ENCODE measurements at places on chromosomes 6 and 20.

GRCh38 chr6:158810155-158811095, 8.7 kb downstream of the EZR start:
- no peak for DNase-seq

- DNase-seq = no peak
Measured at GRCh38 chr6:100426744-100427338, 37.9 kb downstream of the SIM1 start.

- no peak for DNase-seq
Measured at GRCh38 chr6:15461127-15461944, 201.5 kb downstream of the DTNBP1 start.

DNA sequence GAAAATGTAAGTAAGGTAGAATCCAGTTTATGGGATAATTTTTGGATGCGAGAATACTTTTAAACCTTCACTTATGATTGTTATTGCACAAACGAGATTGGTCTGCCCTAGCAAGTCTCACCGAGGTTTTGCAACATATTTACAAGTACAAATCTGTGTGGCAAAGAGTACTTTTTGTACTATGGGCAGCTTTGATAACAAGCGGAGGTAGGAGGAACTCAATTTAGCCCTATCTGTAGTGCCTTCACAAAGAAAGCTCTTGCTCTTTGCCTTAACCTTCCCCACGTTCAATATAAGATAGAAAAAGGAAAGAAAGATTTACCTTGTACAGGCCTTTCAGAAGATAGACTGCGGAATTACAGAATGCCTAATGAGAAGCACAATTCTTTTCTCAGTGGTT, 77.5 kb upstream of the HIVEP1 start:
- DNase-seq = no peak

GRCh38 chr6:110233770-110234374, 53.6 kb downstream of the CDC40 start:
- no peak for DNase-seq

DNA sequence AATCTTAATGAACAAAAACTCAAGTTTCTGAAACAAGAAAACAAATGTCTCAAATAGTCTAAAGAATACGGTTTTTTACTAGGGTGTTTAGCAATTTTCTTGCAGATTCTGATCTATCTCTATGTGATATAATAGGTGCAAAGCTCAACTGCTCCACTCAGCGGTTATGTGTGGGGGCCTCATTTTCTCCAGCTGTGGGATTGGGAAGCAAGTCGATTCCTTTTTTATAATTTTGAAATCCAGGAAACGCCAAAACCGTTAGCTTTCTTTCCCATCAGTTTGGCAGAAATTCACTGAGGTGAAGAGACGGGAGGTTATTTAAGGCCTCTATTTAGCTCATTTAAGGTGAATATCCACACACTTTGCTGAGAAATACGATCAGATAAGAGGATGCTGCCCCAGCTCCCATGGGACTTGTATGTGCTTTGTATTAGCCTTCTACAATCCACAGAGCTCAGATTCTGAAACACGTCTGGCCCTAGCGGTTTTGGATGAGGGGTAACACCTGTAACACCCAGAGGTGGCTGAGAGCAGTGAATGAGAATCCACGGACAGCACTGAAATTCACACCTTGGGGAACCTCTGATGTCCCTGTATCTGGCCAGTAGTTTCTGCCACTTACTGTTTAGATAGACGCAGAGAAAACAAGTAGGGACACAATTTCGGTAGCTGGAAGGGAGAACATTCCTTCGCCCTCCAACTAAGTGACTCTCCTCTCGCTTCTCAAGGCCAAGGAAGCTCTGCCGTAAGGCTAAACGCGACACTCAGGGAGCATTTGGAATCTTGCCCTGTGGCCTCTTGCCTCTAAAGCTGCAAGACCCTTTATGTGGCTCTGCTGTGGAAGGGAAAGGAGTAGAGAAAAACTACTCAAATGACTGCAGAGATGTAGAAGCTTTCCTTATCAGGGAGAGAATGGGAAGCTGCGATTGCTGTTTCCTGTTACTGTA, 6.5 kb upstream of the BCAS4 start:
- DNase-seq = no peak

DNA sequence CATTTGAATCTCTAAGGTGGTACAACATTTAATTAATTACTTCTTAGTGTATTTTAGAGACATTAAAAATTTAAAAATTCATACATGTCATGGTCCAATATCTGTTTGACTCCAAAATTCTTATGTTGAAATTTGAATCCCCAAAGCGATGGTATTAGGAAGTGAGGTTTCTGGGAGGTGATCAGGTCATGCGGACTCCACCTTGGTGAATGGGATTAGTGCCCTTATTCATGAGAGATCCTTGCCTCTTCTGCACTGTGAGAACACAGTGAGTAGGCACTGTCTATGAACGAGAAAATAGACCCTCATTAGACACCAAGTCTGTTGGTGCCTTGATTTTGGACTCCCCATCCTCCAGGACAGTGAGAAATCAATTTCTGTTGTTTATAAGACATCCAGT, 254.7 kb downstream of the PTPRK start:
- no peak for DNase-seq

GRCh38 chr20:38267901-38268514, 7.5 kb upstream of the KIAA1755 start:
- no peak for DNase-seq

- DNase-seq = no peak
Measured at GRCh38 chr6:115004204-115004603, 661.4 kb upstream of the HS3ST5 start.

DNA sequence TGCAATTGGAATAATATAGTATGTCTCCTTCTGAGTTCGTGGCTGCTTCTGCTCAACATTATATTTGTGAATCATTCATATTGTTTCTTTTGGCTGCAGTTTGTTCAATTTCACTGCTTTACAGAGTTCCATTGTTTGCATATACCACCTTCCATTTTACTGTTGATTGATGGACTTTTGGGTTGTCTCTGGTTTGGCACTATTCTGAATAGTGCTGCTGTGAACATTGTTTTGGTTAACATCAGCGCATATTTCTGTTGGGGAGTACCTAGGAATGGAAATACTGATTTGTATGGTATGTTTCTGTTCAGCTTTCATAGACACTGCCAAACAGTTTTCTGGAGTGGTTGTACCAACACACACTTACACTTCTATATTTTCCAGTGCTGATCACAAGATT, 46.9 kb downstream of the UST start:
- DNase-seq = no peak

DNA sequence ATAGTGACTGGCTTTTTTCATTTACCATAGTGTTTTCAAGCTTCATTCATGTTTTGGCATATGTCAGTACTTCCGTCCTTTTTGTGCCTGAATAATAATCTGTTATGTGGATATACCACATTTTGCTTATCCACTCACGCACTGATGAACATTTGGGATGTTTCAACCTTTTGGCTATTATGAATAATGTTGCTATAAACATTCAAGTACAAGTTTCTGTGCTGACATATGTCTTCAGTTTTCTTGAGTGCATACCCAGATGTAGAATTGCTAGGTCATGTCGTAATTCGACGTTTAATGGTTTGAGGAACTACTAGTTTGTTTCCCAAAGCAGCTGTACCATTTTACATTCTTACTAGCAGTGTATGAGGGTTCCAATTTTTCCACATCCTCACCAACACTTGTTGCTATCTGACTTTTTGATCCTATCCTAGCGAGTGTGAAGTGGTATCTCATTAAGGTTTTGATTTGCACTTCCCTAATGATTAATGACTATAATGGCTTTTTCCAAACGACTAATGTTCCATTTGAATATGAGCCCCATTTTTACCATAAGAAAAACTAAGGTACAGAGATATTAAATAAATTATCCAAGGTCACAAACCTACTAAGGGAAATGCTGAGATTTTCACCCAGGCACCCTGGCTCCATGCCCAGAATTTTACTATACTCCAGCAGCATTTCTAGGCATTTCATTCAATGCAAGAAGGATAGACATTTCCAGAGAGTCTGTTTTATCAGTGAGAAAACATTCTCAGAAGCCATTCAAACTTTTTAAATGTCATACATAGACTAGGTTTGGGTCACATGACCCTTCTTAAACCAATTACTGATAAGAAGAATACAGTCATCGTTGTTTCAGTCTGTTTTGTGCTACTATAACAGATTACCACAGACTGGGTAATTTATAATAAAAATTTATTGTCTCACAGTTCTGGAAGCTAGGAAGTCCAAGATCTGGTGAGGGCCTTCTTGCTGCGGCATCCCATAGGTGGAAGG, 71.1 kb upstream of the RUNX2 start:
- DNase-seq = no peak

DNA sequence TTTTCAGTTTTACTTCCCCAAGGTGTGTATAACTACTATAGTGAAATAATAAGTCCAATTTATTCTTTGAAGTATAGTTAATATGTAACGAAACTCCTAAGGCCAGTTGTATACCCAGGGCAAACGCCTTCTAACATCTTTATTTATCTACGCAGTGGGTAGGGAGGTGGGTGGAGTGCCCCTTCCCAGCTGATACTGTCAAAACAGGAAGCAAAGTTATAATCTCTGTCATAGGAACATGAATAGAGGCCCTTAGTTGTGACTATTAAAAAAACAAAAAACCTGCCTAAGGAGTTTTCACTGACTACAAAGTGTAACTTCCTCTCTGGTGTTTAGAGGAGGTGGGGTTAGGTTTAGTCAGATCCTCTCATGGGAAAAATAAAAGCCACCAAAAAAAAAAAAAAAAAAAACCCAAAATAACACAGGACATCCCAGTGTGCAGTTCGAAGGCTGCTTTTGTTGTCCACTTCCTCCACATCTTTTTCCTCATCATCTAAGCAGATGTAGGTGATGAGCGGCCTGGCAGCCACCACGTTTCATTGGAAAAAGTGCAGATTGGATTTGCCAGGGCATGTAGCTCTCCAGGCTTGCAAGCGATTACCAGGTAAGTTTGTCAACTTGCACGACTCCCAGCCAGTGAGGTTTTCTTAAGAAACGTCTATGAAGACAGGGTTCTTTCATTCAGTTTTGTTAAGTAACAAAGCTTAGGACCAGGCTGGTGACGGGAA, 58.7 kb downstream of the UTRN start:
- DNase-seq = no peak

- no peak for DNase-seq
Measured at GRCh38 chr6:48087448-48087847, 23.5 kb downstream of the PTCHD4 start.

DNA sequence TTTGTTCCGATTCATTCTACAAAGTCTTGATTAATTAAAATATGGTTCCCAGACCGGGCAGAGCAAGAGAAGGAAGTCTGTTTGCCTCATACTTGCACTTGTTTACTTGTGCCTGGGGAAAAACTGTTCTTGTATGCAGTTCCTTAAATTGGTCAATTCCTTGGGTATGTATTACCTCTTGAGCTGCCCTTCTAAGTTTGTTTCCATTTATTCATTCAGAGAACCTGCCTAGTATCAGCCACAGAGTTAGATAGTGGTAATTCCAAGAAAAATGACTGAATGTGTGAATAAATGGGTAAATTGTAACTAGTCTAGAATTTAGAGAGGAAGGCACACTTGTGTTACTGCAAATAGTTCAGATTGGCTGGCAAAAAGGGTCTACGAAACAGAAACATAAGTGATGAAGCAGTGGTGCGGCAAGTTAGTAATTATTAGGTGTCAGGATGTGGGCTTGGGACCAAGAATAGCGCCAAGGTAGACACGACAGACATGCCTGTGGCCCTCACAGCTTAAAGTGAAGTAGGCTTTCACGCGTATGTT, 525 bp upstream of the MAK start:
- DNase-seq = no peak

DNA sequence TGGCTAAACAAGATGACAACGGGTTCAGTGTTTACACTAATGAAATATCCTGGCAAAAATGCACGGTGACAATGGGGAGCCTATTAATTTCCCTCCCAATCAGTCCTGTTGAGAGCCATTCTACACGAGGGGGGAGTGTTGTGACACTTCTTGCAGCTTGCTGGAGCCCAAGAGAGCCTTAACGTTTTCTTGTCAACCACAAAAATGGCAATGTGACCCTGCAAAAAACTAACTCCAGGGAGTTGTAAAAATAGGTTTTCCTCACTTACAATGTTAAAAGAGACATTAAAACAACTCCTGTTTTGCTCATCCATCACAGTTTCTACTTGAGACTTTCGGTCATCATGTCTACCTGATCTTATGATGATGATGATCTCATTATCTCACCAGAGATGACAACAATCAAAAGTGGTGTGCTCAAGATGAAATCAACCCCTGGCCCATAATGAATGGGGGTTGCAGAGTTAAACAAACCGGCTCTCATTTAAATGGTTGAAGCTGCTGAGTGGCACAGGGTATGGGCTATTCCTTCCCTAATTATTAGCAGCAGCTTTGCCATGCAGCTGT, 57.9 kb downstream of the GJA10 start:
- no peak for DNase-seq

DNA sequence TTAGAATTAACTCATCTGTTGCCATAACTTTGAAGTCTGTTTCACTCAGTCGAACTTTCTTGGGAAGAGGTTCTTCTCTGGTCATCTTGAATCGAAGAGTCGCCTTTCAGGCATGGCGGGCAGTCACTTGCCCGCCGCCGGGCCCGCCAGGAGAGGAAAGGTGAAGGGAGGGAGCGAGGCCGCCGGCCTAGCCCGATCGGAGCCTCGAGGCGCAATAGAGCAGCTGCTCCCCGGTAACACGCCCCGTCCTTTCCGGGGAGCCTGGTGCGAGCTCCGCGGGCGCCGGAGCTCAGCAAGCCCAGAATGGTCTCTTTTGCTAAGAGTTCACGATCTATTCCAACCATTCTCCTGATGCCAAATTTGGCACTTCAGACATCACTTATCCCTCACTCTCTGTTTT, 591.8 kb downstream of the TFAP2B start:
- DNase-seq = no peak

GRCh38 chr20:38277285-38277684, 16.8 kb upstream of the KIAA1755 start:
- no peak for DNase-seq
